ENCODE measurements at places on chromosomes 2 and 18. TPM values are rescaled to one million over a fixed set of nuclear protein-coding genes. Genes with fewer than 3 reads are reported as not detected.

DNA sequence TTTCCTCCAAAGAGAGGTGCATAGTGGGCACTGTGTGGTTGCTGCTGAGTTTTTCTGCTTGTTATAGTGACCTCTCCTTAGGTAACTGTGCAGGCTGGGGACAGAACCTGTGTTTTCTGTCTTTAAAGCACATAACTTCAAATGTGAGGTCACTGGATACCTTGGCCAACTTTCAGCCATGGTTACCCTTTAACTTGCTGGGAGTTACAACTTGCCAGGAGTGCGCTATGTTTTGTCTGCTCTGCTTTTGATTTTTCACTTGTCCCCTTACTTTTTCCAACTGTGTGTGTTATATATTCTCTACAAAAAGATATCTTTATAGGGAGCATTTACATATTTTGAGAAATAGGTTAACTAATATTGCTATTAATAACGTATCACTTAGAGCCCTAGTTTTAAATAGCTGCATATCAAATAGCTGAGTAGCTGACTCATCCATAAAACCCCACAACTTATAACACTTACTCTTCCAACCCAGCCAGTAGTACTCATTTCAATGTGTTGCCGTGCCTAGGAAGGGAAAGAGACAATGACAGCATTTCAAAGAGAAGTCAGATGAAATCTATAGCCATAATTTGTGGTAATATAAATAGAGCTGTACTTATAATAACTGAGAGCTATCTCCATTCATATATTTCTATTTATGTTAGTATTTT is 51.6 kb downstream of the DPP4 start:
- DNase-seq, result no peak
- peaks cover 24% of the 10 kb centered on the region for H3K36me3 ChIP-seq
- no peak overlapping the region for H3K4me3 ChIP-seq
- no peak overlapping the region for H3K27ac ChIP-seq
- H3K27me3 ChIP-seq, result no peaks in the 10 kb centered on the region
- peaks cover 43% of the 10 kb centered on the region for H3K4me1 ChIP-seq

GRCh38 chr2:127627740-127628571 is 18.0 kb upstream of the GPR17 start:
- no peaks in the 10 kb centered on the region for H3K36me3 ChIP-seq
- no peak overlapping the region for H3K4me3 ChIP-seq
- DNase-seq, result no peak
- H3K27ac ChIP-seq, result no peak overlapping the region
- no peaks in the 10 kb centered on the region for H3K27me3 ChIP-seq
- H3K4me1 ChIP-seq, result peaks cover 5% of the 10 kb centered on the region

Gene CTAGE1
- not detected for total RNA-seq

- H3K27ac ChIP-seq, result no peak overlapping the region
- H3K27me3 ChIP-seq, result no peaks in the 10 kb centered on the region
- no peak overlapping the region for H3K4me3 ChIP-seq
- H3K4me1 ChIP-seq, result no peaks in the 10 kb centered on the region
These were observed 272.9 kb upstream of the NRP2 start for GRCh38 chr2:205409411-205409810.

Gene SERPINE2
- total RNA-seq, result 46.6 TPM

DNA sequence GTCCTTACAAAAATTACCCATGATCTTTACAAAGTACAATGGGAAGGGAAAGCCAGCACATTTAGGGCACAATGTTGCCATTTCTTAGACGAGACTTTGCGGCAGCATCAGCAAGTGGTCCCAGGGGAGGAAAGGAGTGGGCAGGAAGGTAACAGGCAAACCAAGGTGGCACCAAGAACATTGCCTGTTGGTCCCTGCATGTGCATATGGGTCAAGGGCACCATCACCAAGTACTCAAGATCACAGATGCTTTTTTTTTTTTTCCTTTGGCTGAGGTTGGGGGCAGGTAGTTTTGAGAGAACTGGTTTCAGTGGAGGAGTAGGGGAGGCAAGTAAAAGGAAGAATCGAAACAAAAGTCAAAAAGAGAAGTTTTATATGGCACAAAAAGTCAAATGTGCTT is 752 bp upstream of the CYTIP start:
- peaks cover 44% of the 10 kb centered on the region for H3K4me1 ChIP-seq
- H3K27ac ChIP-seq, result peak overlapping the region; percentile 95

DNA sequence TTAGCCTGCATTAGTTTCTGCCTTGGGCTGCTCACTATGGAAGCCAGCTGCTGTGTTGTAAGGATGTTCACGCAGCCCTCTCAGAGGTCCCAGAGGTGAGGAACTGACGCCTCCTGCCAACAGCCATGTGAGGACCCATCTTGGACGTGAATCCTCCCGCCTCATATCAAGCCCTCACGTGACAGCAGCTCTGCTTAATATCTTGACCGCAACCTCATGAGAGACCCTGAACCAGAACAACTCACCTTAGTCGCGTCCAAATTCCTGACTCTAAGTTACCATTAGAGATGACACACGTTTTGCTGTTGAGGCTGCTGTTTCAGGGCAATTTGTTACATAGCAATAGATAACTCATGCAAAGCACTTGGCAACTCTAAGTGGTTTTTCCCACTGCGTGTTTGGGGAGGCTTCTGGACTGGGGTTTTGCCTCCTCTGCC is 97.7 kb downstream of the TMEM17 start:
- H3K4me1 ChIP-seq, result peaks cover 2% of the 10 kb centered on the region
- H3K4me3 ChIP-seq, result no peak overlapping the region
- DNase-seq, result no peak
- H3K27me3 ChIP-seq, result no peaks in the 10 kb centered on the region
- H3K36me3 ChIP-seq, result no peaks in the 10 kb centered on the region

Gene C18orf32
- total RNA-seq, result 12.7 TPM

Gene SPRED2
- 7.9 TPM for total RNA-seq

GRCh38 chr2:230693411-230693810 is 19.2 kb upstream of the CAB39 start:
- DNase-seq, result no peak
- no peak overlapping the region for H3K27ac ChIP-seq
- peaks cover 22% of the 10 kb centered on the region for H3K4me1 ChIP-seq
- H3K4me3 ChIP-seq, result no peak overlapping the region

GRCh38 chr18:43314941-43315340 is 37.7 kb upstream of the SYT4 start:
- DNase-seq, result no peak
- H3K36me3 ChIP-seq, result no peaks in the 10 kb centered on the region
- H3K27me3 ChIP-seq, result no peaks in the 10 kb centered on the region

DNA sequence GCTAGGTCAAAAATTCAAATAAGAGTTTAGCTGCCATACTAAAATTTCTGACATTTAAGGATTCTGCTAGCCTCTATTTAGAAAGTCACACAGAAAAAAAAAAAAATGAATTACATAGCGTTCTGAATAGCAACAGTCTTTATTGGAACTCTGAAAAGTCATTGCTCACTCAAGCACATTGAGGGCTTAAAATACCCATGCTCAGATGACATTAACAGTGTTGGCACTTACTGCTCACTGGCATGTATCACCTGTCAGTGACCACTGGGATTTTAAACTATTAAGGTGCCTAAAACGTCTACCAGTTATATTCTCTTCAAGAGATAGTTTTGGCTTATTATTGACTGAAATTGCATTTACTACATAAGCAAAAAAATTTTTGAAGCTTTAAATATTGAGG is 468.0 kb upstream of the SPHKAP start:
- no peaks in the 10 kb centered on the region for H3K36me3 ChIP-seq
- H3K27ac ChIP-seq, result no peak overlapping the region
- no peak for DNase-seq

GRCh38 chr2:211745295-211746097 is 793.1 kb downstream of the ERBB4 start:
- H3K27me3 ChIP-seq, result no peaks in the 10 kb centered on the region
- peak; percentile 48 for DNase-seq
- no peaks in the 10 kb centered on the region for H3K4me1 ChIP-seq

DNA sequence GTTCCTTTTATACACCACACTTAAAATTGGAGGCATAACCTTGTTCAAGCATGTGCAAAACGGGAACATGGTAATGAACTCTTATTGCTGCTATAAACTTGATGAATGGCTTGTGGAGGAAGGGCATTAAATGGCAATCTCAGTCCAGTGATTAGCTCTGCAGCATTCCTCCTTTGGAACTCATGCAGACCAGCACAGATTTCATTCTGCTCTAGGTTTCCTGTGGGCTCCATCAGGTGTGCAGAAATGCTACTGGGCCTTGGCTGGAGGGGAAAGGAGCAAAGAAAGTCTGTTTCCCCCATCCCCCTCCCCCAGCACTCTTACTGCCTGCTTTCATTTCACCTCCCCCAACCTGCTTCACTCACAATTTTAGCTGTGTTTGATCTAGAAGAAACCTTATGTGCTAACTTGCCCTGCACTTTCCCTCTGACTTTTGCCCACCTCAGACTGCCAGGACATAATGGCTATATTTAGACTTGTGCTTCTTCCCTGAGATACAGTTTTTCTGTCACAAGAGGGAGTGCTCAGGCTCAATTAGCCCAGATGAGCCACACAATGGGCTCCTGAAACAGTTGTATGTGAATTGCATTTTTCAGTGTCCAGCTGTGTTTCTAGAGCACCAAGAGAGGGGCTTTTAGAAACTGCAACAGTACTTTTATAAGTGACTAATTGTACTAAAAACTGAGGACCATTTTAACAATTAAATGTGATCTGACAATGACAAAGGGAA is 109.8 kb downstream of the FSHR start:
- H3K27me3 ChIP-seq, result no peaks in the 10 kb centered on the region
- no peak for DNase-seq
- H3K27ac ChIP-seq, result no peak overlapping the region
- no peak overlapping the region for H3K4me3 ChIP-seq
- H3K4me1 ChIP-seq, result no peaks in the 10 kb centered on the region

Gene RGPD8
- total RNA-seq, result 9.2 TPM

Gene PAX3
- total RNA-seq, result not detected

Gene TMEM87B
- 17.6 TPM for total RNA-seq

GRCh38 chr2:96144481-96145035 is 682 bp downstream of the DUSP2 start:
- peak; percentile 63 for DNase-seq
- peaks cover 51% of the 10 kb centered on the region for H3K4me1 ChIP-seq
- H3K36me3 ChIP-seq, result peaks cover 36% of the 10 kb centered on the region
- H3K4me3 ChIP-seq, result peak overlapping the region; percentile 97
- no peaks in the 10 kb centered on the region for H3K27me3 ChIP-seq

DNA sequence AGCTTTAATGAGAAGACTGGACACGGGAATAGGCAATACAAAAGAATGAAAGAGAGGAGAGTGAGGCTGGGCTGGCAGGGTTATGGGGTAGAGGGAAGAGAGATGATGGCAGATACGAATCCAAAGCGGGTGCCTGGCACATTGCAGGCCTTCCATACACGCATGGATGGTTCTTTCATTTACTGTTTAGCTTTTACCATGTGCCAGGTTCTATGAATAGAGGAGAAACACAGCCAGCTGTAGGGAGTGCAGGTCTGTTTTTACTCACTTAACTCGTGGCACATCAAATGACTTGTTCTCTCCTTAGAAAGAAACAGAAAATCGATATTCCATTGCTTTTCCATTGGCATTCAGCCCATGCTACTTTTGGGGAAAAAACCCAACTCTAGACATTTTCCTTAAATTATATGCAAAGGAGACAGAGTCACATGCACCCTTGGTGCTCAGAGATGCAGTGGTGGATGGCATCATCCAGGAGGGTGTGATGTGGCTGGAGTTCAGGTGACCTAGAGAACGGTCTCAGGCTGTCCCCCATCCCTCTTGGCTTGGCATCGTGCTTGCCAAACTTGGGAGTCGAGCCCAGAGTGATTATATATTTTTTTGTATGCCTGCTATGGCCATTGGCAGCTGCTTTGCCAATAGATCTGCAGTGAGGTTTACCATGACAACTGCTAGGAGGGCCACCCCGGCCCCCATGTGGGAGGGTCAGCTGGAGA is 6.2 kb downstream of the LTBP1 start:
- no peaks in the 10 kb centered on the region for H3K36me3 ChIP-seq
- H3K4me1 ChIP-seq, result no peaks in the 10 kb centered on the region
- DNase-seq, result no peak
- H3K27ac ChIP-seq, result no peak overlapping the region
- H3K27me3 ChIP-seq, result peaks cover 25% of the 10 kb centered on the region
- H3K4me3 ChIP-seq, result no peak overlapping the region

DNA sequence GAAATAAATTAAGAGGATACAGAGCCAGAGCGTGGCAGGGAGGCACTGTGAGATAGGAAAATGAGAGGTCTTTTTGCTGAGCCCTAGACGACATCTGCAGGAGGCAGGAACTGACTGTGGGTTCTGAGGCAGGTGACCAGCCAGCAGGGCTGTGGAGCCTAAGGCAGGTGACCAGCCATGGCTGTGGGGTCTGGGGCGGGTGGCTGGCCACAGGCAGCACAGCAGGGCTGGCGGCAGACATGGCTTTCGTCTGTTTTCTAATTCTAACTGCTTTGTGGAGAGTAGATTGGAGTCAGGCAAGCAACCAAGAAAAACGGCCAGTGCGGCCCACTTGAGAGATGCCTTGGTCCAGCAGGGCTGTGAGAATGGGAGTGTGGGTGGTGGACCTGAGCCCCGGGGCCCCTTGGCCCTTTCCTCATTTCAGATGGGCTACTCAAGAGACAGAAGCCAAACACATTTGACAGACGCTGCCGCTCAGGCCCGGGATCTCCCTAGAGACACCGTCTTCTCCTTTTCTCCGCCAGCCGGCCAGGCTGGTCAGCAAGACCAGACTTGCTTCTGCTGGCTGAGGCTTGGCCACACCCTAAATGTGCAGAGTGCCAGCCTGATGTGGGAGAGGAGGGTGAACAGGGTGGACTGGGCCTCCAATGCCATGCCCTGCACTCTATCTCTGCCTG is 19.7 kb upstream of the GNAL start:
- H3K27ac ChIP-seq, result no peak overlapping the region
- H3K27me3 ChIP-seq, result peaks cover 6% of the 10 kb centered on the region
- H3K36me3 ChIP-seq, result no peaks in the 10 kb centered on the region
- no peak overlapping the region for H3K4me3 ChIP-seq

DNA sequence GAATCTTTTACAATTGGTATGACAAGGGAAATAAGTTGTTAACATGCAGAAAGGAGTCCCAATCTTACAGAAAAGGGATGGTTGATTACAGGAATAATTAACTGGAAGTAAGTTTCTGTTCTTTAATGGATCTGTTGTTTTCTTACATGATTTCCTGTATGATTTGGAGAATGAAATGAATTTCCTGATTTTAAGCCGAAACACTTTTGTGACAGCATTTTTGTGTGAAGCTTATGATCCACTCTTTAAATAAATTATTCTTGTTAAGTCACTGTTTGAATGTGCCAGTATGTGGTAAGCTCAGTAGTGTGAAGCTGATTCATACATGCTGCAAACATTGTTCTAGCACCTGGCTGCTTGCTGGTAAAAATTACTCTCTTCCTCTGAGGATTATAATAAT is 516.2 kb downstream of the DCDC2C start:
- DNase-seq, result no peak
- no peaks in the 10 kb centered on the region for H3K36me3 ChIP-seq
- H3K27ac ChIP-seq, result no peak overlapping the region

GRCh38 chr2:50613161-50613560 is 418.8 kb downstream of the NRXN1 start:
- H3K4me3 ChIP-seq, result no peak overlapping the region
- no peaks in the 10 kb centered on the region for H3K36me3 ChIP-seq
- H3K27me3 ChIP-seq, result no peaks in the 10 kb centered on the region
- H3K4me1 ChIP-seq, result no peaks in the 10 kb centered on the region

GRCh38 chr2:152036611-152037469 is 62.0 kb downstream of the CACNB4 start:
- H3K27me3 ChIP-seq, result peaks cover 2% of the 10 kb centered on the region
- H3K4me3 ChIP-seq, result no peak overlapping the region
- H3K36me3 ChIP-seq, result no peaks in the 10 kb centered on the region
- H3K4me1 ChIP-seq, result no peaks in the 10 kb centered on the region
- H3K27ac ChIP-seq, result no peak overlapping the region

- H3K27ac ChIP-seq, result no peak overlapping the region
- peaks cover 5% of the 10 kb centered on the region for H3K4me1 ChIP-seq
- peak; percentile 76 for DNase-seq
- H3K4me3 ChIP-seq, result no peak overlapping the region
- H3K27me3 ChIP-seq, result peaks cover 7% of the 10 kb centered on the region
These were observed 89.6 kb upstream of the NPAS2 start for GRCh38 chr2:100730290-100730868.

Data from activated CD4-positive, alpha-beta T cell treated with anti-CD3 and anti-CD28 coated beads for 36 hours (primary cell).